ENCODE measurements at places on chromosomes 1 and 21.

DNA sequence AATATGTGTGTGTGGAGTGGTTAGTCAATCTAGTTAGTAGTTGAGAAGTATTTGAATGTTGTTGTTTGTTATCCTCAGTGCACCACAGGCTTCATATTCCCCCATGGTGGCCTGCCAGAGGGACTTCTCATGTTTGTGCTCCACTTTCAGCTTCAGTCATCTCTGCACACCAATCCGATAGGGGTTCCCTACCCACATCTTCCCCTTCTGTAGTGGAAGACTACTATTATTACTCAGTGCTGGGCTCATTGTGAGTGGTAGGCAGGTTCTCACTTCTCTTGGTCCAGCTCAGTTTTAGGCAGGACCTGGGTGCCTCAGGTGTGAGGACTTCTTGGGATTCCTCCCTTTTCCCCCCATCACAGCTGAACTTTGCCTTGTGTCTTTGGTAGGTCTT, 14.2 kb downstream of the MT1HL1 start:
- DNase-seq, result no peak

- DNase-seq, result no peak
Measured at GRCh38 chr1:168801032-168801745, 72.2 kb upstream of the DPT start.

DNA sequence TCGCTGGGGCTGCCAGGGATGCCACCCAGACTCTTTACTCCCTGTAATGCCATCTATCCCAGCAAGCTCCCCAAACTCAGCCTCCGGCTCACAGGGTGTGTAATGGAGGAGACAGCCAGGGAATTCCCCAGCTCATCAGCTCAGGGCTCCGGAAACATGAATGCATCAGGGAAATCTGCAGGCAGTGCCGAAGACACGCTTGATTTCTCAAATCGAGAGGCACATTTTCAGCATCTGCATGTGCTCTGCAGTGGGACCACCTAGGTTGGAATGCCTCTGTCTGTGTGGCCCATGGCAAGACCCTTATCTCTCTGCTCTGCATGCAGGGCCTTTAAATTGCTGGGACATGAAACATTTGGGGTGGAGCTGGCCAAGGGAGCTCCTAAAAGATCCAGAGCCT, 170.1 kb downstream of the TRABD2B start:
- DNase-seq, result no peak

DNA sequence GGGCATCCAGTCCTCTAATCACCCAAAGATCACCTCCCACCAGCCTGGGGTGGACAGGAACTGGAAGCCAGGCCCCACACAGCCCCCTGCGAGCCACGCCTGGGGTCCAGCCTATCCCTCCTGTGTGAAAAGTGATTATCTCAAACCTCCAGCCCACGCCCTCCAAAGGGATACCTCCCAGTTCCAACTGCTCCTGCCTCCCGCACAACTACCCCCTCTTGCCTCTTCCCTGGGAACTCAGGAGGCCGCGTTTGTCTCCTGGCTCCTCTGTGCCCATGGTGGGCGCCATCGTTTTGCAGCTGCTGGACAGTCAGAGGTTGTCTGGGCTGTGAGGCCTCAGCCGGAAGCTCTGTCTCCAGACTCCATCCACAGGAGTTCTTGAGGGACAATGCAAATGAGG, 305.9 kb downstream of the AJAP1 start:
- DNase-seq, result no peak

DNA sequence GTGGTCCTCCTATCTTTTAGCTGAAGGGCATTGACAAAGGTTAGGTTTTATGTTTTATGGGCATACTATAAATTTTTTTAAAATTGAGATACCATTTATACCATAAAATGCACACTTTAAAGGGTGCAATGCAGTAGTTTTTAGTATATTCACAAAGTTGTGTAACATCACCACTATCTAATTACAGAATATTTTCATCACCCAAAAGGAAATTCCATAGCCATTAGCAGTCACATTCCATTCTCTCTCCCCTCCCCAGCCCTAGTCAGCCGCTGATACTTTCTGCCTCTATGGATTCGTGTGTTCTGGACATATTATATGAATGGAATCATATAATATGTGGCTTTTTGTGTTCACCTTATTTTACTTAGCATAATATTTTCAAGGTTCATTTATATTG, 135.8 kb upstream of the B3GALT2 start:
- no peak for DNase-seq

- no peak for DNase-seq
Measured at GRCh38 chr1:18798946-18799345, 60.5 kb downstream of the TAS1R2 start.

DNA sequence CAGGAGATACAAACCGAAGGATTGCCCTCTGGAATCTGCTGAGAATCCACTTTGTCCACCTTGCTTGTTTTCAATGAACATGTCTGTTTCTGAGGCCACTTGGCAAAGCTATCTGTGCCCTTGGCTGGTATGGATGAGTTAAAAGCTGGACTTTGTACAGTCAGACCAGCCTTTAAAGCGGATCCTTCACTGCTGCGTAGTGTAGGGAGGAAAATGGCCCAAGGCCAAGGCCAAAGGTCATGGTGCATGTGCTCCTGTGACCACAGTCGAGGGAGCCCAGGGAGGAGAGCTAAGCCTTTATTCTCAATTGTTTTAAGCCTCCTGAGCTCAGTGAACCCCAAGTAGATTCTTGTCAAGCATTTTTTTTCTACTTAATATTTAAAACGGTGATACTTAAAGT, 37.0 kb downstream of the KCNJ15 start:
- no peak for DNase-seq

GRCh38 chr1:27643600-27644368, 8.8 kb upstream of the FGR start:
- DNase-seq, result peak; percentile 54

DNA sequence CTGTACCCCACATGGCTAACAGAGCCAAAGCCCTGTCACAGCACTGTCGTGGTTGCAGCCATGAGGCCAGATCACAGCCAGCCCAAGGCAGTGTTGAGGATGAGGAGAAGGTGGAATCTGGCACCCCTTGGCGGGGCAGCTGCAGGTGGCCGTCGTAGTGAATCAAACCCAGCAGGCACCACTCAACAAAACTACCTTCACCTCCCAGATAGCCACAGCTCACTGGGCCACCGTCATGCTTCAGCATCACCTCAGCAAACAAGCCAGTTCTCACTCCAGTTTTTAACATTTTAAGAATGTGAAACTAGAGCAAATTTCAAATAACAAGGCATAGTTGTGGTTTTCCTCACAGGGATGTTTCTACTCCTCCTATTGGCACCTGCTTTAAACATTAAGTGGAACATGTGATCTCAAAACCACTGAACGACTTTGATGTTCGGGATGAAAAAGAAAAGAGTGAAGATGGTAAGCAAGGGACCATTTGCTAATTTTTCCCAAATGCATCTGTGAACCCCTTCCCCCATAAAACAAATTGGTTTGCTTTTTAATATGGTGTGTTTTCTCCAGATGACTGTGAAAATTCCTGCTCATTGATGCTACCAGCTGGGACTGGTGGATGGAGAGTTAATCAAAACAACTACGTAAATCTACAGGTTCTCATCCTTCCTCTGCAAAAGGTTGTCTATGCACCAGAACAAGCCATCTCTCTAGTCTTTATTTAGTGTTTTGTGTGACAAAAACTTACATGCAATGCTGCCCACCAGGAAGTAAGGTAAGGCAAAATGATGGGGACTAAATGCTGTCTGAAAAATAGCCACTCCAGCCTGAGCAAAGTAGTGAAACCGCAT, 45.5 kb downstream of the TOR1AIP2 start:
- DNase-seq, result no peak

- no peak for DNase-seq
Measured at GRCh38 chr1:68029444-68029843, 21.0 kb downstream of the DIRAS3 start.

- no peak for DNase-seq
Measured at GRCh38 chr1:151620286-151620685, 8.4 kb downstream of the SNX27 start.

GRCh38 chr1:166588741-166589140, 250.5 kb upstream of the POGK start:
- no peak for DNase-seq

GRCh38 chr1:153490272-153491051, 30.0 kb upstream of the S100A7 start:
- no peak for DNase-seq

DNA sequence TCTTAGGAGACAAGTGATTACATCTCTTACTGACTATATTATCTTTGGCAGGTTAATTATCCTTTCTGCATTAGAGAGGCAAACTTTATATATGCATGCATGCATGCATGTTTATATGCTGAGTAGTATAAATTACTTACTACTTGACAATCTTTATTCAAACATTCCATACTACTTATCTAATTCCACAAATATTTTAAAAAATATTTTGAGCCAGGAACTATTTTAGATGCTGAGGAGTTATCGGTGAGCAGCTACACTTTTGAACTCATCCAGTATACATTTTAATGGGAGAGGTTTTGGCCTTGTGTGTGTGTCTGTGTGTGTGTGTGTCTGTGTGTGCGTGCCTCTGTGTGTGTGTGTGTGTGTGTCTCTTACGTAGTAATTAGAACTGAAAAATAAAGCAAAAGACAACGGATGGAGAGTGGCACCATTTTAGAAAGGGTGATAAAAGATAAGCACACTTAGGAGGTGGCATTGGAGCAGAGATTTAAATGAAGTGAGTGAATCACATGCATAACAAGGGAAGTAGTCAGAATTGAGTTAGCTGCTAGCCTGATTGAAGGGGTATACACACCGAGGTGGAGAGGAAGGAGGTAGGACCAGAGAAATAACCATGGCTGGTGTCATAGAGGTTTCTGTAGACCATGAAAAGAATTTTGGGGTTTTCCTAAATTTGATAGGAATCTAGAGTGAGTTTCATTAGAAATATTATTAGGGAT, 1488.4 kb downstream of the MRPL39 start:
- no peak for DNase-seq

- no peak for DNase-seq
Measured at GRCh38 chr1:75677443-75677842, 47.1 kb upstream of the ACADM start.

- no peak for DNase-seq
Measured at GRCh38 chr21:23455676-23456075, 2151.6 kb downstream of the MRPL39 start.

- DNase-seq, result no peak
Measured at GRCh38 chr1:203722909-203723308, 42.1 kb upstream of the LAX1 start.

- no peak for DNase-seq
Measured at GRCh38 chr1:32311709-32312393, 20.0 kb downstream of the HDAC1 start.

DNA sequence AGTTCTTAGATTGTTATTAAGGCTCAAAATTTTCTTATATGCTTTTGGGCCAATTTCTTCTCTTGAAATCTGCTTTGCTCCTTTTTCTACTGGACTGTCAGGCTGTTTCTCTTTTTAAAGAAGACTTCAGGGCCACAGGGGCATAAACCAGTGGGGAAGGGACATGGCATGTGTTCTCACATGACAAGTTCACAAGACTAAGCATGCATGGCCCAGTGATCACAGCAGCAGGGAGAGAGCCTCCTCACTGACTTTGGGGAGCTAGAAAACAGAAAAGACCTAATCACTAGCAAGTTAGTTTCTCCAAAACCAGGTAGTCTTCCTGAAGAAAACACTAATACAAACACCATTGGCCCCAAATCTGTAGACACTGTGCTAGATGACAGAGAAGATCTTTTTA, 64.8 kb downstream of the RAB3GAP2 start:
- DNase-seq, result no peak

DNA sequence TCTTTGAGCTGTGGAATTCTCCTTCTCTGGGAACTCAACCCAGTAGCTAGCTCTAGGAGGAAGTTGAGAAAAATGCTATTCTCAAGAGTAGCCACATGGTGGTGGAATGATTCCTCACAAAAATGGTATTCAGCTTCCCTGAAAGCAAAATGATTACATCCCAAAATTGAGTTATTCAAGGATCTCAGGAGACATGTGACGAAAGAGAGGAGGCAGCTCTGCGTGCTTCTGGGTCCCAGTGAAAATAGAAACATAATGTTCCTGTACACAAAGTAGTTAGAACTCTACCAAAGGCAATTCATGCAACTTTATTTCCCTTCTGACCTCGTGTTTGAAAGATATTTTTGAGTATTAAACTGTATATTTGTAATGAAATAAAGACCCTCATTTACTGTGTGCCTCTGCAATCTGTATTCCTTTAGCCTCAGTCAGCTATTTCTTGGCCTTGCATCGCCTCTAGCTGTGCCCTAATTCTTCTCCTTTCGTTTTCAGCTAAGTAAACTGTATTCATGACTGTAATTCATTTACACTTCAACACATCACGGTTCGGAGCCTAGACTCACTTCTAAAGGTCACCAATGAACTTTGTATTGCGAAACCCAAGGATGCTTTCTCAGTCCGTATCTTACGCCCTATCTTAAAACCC, 167.3 kb downstream of the FASLG start:
- DNase-seq, result no peak

- DNase-seq, result no peak
Measured at GRCh38 chr1:220701974-220702373, 11.8 kb downstream of the C1orf115 start.

DNA sequence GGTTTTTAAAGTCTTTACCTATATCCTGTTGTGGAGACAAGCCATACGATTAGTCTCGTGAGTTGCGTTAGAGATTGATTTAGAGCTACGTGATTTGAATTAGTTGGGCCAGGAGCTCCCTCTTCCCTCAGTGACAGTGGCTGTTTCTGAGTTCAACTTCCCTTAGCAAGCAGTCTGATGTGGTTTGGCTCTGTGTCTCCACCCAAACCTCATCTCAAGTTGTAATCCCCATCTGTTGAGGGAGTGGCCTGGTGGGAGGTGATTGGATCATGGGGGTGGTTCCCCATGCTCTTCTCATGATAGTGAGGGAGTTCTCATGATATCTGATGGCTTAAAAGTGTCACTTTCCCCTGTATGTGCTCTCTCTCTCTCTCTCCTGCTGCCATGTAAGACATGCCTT, 192.9 kb upstream of the PTGFR start:
- DNase-seq, result no peak

DNA sequence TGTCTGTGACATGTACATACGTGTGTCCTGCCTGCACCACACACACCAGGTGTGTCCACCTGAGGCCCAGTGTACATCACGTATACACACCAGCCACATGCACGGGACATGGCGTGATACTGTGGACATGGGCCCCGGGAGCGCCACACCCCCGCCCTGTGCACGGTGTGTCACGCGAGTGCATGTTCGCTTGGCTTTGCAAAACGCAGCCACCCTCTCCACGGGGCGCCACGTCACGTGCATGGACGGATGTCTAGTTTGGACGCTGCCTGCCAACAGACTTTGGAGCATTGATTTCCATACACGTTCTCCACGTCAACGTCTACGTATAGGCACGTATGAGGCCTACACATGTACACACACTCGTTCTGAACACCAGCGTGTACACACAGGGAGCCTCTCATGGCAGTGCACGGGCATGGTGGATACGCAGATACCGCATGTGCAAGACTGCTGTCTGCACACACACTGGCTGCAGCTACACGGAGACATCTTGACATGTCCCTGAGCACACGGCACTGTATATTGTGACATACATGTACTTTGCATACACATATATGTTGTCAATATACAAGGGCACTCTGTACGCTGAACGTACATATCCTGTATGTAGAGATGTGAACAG, 2.7 kb downstream of the TMEM240 start:
- no peak for DNase-seq

Data from stimulated activated CD8-positive, alpha-beta memory T cell treated with anti-CD3 and anti-CD28 coated beads, Interleukin-7, amount 100 ng/mL, for 1 hour (primary cell).